ENCODE measurements at places on chromosomes 16 and 17.

GRCh38 chr17:68457168-68457538, at the start of gene WIPI1:
TSS of gene WIPI1 (minus strand) at chr17:68457496. CDS start at chr17:68457421, 75 bp downstream.
- peak; percentile 78 for DNase-seq

DNA sequence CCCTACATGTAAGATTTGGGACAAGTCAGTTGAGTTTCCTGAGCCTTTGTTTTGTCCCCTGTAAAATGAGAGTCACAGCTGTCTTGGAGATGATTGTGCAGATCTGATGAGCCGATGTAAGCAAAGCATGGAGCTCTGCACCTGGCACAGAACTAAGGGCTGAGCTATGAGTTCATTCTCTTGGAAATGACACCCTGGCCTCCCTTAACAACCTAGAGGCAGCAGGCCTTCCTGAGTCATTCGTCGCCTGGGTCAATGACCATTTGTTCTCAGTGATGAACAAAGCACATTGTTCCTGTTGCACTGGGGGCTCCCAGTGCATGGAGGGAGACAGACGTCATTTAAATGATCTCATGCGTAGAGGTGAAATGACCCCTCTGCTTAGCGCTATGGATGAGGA, 62.8 kb upstream of the GCSH start:
- no peak for DNase-seq

- no peak for DNase-seq
Observed at GRCh38 chr17:43952351-43952723, 1.4 kb downstream of the PYY start.

DNA sequence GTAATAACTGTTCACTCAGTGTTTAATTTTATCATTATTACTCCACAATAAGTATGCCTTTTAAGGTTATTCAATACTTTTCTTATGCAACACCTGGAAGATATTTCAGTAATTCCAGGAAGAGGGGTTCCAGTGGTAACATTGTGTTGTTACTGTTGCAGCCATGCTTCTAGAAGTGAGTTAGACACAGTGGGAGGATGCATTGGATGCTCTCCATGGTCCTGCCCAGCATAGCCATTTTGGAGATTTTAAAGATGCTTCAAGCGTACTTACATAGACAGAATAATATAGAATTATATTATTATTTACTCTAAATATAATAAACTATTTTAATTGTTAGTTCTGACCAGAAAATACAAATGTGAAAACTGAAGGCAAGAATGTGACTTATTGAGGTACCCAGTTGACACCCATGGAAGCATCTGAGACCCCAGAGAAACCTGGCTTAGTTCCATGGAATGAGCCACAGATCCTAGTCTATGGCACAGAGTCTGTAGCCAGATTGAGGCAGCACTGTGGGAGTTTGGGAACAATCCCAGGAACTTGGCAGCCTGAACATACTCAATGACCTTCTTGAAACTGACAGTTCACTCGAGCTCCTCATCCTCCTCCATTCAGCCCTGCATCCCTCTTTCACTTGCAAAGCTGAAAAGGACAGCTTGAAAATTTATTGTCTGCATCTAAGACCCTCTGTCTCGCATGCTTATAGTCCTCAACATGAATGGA, 190.1 kb upstream of the HS3ST4 start:
- DNase-seq = no peak

- DNase-seq = no peak
Observed at GRCh38 chr17:39485555-39485954, 24.3 kb downstream of the CDK12 start.

- no peak for DNase-seq
Observed at GRCh38 chr17:48180842-48181629, 73.5 kb downstream of the SNX11 start.

DNA sequence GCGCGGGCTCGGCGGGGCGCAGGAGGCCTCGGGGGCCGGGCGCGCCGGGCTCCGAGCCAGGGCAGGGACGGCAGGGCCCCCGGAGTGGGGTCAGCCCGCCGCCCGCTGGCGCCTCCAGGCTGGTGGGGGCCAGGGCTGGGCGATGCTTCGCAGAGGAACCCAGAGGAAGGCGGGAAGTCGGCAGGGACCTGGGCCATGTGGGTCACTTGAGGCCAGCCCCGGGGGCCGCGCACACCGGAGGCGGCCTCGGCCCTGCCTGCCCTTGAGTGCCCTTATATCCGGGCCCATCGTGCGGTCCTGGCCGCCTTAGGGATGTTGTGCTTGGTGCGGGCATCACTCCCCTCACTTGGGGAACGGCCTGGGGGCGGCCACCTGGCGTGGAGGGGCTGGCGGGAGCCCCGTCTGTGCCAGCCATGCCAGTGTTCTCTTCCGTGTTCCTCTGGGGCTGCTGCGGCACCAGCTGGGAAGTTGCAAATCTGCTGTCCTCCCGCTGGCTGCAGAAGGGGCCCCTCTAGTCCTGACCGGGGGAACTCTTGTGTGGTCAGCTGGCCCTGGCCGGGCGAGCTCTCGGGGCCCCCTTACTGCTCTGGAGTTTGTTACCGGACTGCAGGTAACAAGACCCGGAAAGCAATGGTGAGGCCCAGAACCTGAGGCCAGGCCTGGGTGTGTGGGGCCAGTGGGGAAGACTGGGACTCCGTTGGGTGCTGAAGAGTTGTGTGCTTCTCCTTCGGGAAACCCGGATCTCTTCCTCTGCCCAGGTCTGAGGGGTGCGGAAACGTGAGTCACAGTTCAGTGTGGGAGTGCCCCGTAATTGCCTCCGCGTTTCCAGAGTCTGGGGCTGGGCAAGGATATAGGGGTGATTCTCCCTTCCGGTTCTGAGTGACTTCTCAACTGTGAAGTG, 849 bp downstream of the CAPN15 start:
- DNase-seq = peak; percentile 69

GRCh38 chr16:81797443-81797842, 18.4 kb downstream of the PLCG2 start:
- DNase-seq = peak; percentile 69

- DNase-seq = no peak
Observed at GRCh38 chr17:55340686-55341085, 75.9 kb downstream of the HLF start.

GRCh38 chr17:40176754-40177110, 538 bp upstream of the RAPGEFL1 start:
- DNase-seq = no peak

DNA sequence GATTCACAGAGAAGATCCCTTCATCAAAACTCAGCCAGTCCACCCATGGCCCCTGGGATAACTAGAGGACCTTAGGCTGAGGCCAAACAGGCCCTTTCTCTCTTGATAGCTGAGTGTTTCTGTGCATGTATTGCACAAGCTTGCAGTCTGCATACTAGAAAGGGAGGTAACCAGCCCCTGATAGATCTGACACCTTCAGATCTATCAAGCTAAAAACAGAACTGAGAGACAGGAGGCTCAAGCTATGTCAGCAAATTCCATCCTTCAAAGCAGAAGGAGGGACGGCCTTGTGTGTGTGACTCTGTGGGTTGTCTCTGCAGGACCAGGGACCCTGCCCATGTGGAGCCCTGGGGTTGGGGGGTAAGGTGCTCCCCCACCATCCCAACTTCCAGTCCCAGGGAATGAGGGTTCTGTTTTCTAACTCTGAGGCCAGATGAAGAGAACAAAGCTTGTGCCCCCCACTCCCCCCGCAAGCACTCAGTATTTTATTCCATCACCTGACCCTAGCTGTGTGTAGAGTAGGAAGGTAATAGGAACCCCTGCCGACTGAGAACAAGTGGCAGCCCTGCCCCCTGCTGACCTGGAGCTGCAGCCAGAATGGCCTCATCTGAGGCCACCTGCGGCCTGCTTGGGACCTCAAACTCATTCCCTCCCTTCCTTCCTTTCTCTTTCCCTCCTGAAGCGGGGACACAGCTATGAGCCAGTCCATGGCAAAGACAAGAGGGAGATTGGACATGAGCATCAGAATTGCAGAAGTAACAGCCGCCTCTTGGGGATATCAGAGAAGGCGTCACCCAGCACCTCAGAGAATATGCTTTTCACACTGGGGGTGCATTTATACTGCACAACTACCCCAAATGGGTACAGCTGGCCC, 63.8 kb downstream of the SMPD3 start:
- DNase-seq = no peak

DNA sequence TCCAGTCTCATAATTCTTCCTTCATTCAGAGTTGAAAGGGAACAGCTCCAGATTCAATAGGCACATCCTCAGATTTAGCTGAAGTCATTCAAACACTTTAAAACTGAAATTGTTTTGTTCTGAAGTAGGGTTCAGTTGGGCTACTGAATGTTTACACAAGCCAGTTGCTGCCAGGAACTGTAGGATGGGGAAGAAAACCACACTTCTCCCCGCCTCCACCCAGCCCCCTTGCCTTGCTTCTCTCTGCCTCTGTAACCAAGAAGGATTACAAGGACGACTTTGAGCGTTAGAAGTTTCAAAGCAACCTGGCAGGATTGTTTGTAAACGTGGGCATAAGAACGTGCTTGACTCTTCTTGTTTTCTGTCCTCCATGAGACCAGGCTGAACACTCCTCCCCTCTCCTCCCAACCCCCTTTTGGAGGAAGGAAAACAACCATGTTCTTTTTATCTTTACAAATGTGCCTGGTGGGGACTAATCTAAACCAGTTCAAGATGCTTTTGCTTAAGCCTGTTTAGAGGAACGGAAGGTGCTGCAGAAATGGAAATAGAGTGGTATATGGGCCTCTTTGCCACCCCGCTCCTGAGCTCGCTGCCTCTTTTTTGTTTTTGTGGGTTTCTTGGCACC, 287.9 kb downstream of the FTO start:
- no peak for DNase-seq

- DNase-seq = peak; percentile 51
Observed at GRCh38 chr17:37570527-37571093, 38.6 kb downstream of the SYNRG start.

GRCh38 chr17:79940459-79941087, 95.1 kb downstream of the TBC1D16 start:
- no peak for DNase-seq

DNA sequence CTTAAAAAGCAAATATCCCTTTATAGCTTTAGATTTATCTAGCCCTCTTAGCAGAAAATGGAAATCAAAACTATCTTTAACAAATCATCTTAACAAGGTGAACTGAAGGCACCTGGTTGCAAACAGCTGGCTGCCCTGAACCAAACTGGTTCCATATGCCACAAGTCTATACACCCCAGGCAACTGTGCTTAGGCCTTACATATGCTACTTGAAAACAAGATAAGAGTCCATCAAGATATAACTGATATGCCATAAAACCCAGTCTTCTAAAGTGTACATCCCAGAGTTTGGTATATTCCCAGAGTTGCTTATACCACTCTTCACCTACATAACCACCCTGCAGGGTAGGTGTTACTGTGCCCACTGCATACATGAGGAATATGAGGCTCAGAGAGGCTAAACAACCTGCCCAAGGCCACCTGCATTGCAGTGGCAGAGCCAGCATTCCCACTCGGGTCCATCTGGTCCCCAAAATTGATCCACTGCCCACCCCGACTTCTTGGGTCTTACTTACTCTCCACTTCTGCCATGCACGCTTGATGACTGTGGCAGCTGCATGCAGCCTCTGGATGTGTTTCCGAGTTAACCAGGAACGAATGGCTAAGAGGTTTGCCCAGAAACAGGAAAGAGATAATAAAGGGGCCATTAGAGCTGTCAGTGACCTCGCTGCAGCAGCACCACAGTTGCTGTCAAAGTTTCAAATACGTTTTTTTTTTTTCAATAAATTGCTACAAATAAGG, 12.2 kb downstream of the ZNHIT3 start:
- no peak for DNase-seq
